Cardiac muscle cell (in vitro differentiated cells and primary cell): ENCODE measurements at places on chromosomes 7 and 10. TPM values are rescaled to one million over a fixed set of nuclear protein-coding genes. Genes with fewer than 3 reads are reported as not detected.

- H3K27ac ChIP-seq, result no peak overlapping the region
- no peak for DNase-seq
- H3K4me3 ChIP-seq, result no peak overlapping the region
- H3K36me3 ChIP-seq, result no peaks in the 10 kb centered on the region
- no peaks in the 10 kb centered on the region for H3K27me3 ChIP-seq
Measured at GRCh38 chr10:111107846-111108245, 31.0 kb downstream of the ADRA2A start.

GRCh38 chr7:122622682-122623081 is 76.2 kb downstream of the RNF133 start:
- no peak overlapping the region for H3K27ac ChIP-seq
- H3K4me1 ChIP-seq, result no peaks in the 10 kb centered on the region
- no peaks in the 10 kb centered on the region for H3K36me3 ChIP-seq
- no peak overlapping the region for H3K4me3 ChIP-seq
- no peaks in the 10 kb centered on the region for H3K27me3 ChIP-seq
- DNase-seq, result no peak

- peak; percentile 62 for DNase-seq
- H3K4me1 ChIP-seq, result no peaks in the 10 kb centered on the region
- no peak overlapping the region for H3K4me3 ChIP-seq
- no peak overlapping the region for H3K27ac ChIP-seq
- no peaks in the 10 kb centered on the region for H3K36me3 ChIP-seq
Measured at GRCh38 chr7:78510580-78511188, 712.1 kb downstream of the PHTF2 start.

DNA sequence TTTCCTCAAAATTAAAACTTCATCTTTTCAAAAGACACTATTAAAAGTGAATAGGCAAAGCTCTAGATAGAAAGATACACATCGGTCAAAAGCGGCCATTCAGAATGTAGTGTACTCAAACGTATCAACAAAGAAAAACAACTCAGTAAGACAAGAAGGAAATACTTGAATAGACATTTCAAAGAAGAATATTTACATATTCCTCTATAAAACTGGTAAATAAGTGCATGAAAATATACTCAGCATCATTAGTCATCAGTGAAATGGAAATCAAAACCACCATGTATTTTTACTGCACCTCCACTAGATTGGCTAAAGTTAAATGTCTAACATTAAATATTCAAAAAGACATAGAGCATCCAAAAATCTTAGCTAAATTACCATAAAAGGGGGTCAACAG is 551.1 kb upstream of the SORCS1 start:
- no peak overlapping the region for H3K27ac ChIP-seq
- H3K27me3 ChIP-seq, result no peaks in the 10 kb centered on the region
- no peak for DNase-seq
- H3K4me3 ChIP-seq, result no peak overlapping the region
- H3K4me1 ChIP-seq, result peaks cover 4% of the 10 kb centered on the region
- H3K36me3 ChIP-seq, result no peaks in the 10 kb centered on the region

DNA sequence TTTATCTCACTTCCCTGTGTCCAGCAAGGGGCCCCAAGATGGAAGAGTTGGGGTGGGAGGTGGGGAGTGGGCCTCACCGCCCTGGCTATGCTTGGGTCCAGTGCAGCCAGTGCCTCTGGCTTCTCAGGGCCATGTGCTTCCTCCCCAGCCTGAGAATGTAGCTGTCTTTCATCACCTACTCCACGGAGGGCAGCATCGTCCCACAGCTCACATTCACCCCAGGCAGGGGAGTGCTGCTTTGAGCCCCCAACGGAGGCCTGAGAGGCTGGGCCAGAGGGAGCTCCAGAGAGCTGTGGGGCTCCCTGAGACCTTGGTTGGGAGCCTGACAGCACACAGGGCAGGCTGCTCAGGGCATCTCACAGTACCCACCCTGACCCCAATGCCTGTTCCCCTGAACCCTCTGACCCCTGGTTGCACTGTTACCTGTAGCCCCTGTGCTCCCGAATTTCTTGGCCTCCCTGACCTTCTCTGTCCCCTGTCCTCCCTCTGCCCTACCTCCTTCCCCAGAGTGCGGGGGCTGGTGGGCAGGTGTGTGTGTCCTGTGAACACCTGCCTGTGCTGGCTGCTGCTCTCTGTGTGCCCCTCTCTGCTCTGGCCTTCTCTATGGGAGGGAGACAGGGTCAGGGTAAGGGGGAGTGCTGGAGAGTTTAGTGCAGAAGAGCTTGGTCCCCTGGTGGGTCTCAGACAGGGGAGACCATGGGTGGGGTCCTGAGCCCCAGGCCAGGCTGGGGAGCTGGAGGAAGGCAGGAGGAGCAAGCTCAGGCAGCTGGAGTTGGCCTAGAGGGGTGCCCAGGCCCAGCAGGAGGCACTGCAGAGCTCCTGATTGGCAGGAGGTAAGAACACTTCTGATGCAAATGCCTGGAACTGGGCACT is 19.6 kb upstream of the ZNF488 start:
- H3K4me1 ChIP-seq, result peaks cover 8% of the 10 kb centered on the region
- H3K4me3 ChIP-seq, result no peak overlapping the region
- H3K27me3 ChIP-seq, result no peaks in the 10 kb centered on the region
- no peaks in the 10 kb centered on the region for H3K36me3 ChIP-seq
- peak overlapping the region; percentile 39 for H3K27ac ChIP-seq
- peak; percentile 71 for DNase-seq

PRKCQ gene
- 3.7 and 4.0 TPM in 2 replicates for total RNA-seq

DNA sequence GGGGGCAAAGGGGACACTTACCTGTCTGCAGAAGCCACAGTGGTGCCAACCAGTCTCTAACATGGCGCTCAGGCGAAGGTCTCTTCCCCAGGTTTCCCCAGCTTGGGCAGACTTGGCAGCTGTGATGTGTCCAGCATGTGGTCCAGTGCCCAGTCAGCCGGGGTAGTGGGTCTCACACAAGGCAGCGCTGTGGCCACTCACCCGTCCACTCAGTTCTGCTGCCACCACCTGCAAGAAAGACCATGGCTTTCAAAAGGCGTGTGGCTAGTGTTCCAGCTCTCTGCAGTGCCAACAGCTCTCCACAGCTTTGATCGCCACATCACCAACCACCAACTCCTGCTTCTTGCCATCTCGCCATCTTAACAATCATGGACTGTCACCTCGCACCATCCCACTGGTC is 259.6 kb downstream of the USP6NL start:
- H3K27me3 ChIP-seq, result no peaks in the 10 kb centered on the region
- H3K4me1 ChIP-seq, result peaks cover 16% of the 10 kb centered on the region
- H3K4me3 ChIP-seq, result no peak overlapping the region
- H3K27ac ChIP-seq, result no peak overlapping the region
- no peaks in the 10 kb centered on the region for H3K36me3 ChIP-seq
- DNase-seq, result no peak

PTPRN2 gene
- total RNA-seq, result 0.25 TPM in 1 of 2 replicates, not detected in the other

DNA sequence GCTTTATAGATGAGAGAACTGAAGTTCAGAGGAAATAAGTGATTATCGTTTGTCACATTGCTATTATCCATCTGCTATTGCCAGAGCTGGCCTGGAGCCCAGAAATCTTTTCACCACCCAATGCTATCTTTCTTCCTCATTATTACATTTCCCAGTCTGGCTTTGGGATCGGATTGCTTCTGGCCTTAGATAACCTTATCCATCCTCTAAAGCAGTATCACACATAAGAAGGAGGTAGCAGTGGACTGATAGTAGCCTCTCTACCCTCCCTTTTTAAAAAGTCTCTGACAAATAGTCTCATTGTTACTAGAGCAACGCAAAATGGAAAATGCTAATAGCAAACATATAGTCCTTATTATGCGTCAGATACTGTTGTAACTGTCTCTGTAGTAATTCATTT is 1.3 kb upstream of the CLDN12 start:
- H3K4me1 ChIP-seq, result no peaks in the 10 kb centered on the region
- H3K36me3 ChIP-seq, result peaks cover 11% of the 10 kb centered on the region
- H3K27me3 ChIP-seq, result peaks cover 9% of the 10 kb centered on the region
- no peak for DNase-seq

DNA sequence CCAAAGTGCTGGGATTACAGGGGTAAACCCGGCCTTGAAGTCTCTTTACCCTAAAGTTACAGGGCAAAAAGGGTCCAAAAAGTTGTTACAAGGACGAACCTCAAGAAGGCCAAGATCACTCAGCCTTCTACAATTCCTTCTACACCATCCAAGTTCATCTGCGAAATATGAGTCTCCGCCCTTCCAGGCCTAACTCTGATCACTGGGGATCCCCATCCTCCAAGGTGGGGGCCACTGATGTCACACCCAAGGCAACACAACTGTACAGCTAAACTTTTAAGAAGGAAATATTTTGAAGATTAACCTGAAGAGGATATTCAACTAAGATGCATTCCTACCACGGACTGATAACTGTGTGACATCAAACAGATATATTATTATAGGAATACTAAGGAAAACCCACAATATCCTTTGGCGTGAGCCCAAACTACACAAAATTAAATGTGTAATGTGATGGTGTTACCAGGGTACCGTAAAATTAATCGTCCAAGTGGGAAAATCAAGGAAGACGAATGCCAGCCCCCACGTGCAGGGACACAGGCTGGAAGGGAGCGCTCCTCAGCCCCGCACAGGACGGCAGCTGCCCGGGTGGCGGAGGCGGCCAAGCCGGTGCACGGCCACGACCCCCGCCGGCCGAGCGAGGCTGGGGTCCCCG is 1.0 kb downstream of the PAXIP1 start:
- peak overlapping the region; percentile 73 for H3K27ac ChIP-seq
- H3K4me1 ChIP-seq, result peaks cover 3% of the 10 kb centered on the region
- H3K36me3 ChIP-seq, result peaks cover 10% of the 10 kb centered on the region
- H3K27me3 ChIP-seq, result no peaks in the 10 kb centered on the region

PAX4 gene
- not detected in 2 replicates for total RNA-seq
